Activated gamma-delta T cell treated with anti-CD3 and anti-CD28 coated beads, Interleukin-2, amount 50 U/mL, for 16 hours (primary cell): ENCODE measurements at places on chromosomes 4 and X.

GRCh38 chrX:103630171-103630511, 1.4 kb downstream of the TCEAL1 start:
- no peak for DNase-seq

DNA sequence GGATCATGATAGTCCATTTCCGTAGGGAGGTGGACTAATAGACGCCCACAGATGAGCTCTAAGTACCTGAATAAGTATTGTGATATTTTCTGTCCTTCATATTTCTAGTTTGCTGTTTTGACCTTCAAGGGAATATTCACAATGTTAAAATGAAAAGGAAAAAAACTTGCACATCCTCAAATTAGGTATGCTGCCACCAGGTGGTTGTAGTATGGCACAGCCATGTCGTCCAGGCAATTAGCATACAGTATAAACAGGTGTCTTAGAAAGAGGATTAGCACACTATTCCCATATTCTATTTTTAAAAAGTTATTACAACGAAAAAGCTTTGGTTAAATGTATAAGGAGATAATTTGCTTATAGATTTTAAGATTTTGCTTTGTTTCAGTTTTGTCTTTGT, 802.0 kb downstream of the RPA4 start:
- DNase-seq, result no peak

DNA sequence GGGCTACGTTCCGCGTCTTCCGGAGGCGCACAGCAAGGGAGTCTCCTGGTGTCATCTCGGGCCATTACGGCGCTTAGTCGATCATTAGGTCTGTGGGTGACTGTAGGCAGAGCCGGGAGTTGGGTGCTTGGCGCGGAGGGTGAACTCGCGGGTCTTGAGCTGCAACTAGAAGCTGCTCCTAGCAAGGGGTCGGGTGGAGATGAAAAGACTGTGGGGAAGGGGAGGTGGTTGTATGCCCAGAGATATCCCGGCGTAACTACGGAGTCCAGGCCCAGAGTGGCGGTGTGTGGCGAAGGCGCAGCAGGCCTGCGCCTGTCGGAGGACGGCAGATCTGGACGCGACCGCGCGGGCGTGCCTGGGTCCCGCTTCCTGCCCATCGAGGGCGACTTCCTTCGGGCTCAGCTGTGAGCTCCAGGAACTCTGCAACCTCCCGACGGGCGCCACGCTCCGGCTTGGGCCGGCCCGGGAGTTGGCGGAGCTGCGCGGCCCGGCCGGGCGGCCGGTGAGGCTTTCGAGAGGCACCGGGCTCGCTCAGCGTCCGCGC, 2.7 kb upstream of the NKX3-2 start:
- DNase-seq, result no peak

- DNase-seq, result no peak
Observed at GRCh38 chr4:146063143-146063542, 112.4 kb upstream of the LSM6 start.

GRCh38 chrX:24229976-24230375, 80.4 kb downstream of the ZFX start:
- no peak for DNase-seq

GRCh38 chrX:80879143-80879542, 69.5 kb upstream of the BRWD3 start:
- no peak for DNase-seq

GRCh38 chrX:97199501-97199900, 315.8 kb downstream of the RPA4 start:
- DNase-seq, result no peak

GRCh38 chr4:75484190-75484589, 30.0 kb downstream of the RCHY1 start:
- no peak for DNase-seq

- DNase-seq, result no peak
Observed at GRCh38 chr4:155615081-155615887, 51.4 kb upstream of the GUCY1A1 start.

GRCh38 chr4:106266201-106266600, 49.8 kb downstream of the TBCK start:
- DNase-seq, result no peak

DNA sequence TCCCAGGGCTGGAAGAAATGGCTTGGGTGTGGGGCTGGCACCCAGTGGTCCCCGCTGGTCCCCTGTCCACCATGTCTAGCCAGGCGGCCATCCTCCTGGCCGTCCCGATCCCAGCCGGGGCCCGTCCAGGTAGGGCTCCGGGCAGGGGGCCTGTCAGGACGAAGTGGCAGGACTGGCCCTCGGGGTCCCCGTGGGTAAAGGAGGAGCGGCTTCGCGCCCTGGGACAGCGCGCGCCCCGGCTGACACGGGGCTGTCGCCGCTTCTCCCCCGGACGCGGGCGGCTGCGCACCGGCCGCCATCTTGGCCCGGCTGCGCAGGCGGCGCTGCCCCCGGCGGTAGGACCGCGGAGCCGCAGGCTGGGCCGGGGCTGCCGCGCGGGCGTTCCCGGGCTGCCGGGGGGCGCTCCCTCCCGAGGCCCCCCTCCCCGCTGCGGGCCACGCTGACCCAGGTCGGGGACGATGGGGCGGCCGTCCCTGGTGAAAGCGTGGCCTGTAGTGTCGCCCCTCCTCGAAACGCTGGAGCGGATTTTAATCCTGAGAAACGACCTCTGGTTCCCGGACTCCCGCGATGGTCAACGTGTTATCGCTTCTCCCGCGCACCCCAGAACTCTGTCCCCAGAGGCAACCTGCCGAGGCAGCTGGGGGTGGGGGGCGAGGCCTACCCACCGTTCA, 60.4 kb upstream of the BCOR start:
- DNase-seq, result no peak

- no peak for DNase-seq
Observed at GRCh38 chr4:78592088-78592783, 40.7 kb downstream of the ANXA3 start.
